Left renal cortex interstitium (tissue), 4 donors: ENCODE measurements at places on chromosomes 2 and 18. TPM values are rescaled to one million over a fixed set of nuclear protein-coding genes. Genes with fewer than 3 reads are reported as not detected.

- no peak for DNase-seq
Measured at GRCh38 chr2:236136538-236136937, 31.6 kb downstream of the GBX2 start.

GRCh38 chr2:17662723-17663122 is 90.9 kb downstream of the SMC6 start:
- no peak for DNase-seq

The BCL2 gene
- polyA plus RNA-seq: 23.4 TPM

DNA sequence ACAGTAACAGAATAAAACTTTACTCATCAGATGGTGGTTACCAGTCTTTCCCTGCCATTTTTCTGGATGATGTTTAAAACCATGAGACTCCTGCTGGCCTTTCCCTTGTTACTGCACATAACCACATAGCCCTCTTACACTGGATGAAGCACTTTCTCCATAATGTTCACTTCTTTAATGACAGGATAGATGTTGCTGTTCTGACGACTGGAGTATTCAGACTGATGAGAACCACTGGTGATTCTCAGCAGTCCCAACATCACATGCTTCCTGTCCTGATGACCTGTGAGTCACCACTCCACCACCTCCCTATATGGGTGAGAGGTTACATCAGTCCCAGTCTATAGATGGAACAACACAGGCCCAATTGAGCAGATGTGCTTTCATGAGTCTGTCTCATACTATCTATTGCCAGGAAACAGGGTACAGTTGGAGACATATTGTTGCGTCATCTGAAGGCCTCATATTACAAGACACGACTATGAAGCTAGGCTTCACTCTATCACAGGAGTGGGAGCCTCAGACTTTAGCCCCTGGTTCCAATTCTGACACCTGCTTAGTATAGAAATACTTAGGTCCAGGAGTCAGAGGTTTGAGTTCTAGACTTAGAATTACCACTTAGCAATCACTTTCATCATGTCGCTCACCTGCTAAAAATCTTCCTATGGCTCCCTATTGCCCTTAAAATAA is 145.7 kb upstream of the KLF7 start:
- DNase-seq: no peak

DNA sequence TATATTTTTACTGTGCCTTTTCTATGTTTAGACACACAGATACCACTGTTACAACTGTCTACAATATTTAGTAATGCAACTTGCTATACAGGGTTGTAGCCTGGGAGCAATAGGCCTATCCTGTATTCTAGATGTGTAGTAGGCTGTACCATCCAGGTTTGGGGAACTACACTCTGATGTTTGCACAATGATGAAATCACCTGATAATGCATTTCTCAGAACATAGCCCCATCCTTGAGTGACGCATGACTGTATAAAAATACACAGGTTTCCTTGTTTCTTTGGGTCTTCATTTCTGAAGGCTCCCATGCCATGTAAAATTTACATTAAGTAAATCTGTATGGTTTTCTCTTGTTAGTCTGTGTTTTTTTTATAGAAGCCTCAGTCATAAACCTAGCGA is 270.9 kb upstream of the SKOR2 start:
- DNase-seq: no peak

- no peak for DNase-seq
Measured at GRCh38 chr18:43661570-43661969, 384.3 kb upstream of the SYT4 start.

DNA sequence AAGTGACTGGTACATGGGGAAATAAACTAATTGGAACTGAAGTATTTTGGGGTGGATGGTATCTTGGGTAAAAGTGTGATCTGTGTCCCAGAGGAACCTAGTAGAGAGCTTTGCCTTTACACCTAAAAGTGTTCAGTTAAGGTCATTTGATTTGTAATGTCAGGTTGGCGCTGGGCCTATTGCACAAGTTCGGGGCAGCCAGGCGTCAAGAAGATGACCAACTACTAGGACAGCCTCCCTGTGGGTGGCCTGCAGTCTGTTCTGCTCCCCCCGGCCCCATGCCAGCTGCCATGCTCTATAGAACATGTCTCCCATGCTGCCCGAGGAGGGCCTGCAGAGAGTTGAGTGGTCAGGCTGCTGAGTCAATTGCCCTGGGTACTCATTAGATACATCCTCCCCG is 10.1 kb downstream of the RRM2 start:
- no peak for DNase-seq

DNA sequence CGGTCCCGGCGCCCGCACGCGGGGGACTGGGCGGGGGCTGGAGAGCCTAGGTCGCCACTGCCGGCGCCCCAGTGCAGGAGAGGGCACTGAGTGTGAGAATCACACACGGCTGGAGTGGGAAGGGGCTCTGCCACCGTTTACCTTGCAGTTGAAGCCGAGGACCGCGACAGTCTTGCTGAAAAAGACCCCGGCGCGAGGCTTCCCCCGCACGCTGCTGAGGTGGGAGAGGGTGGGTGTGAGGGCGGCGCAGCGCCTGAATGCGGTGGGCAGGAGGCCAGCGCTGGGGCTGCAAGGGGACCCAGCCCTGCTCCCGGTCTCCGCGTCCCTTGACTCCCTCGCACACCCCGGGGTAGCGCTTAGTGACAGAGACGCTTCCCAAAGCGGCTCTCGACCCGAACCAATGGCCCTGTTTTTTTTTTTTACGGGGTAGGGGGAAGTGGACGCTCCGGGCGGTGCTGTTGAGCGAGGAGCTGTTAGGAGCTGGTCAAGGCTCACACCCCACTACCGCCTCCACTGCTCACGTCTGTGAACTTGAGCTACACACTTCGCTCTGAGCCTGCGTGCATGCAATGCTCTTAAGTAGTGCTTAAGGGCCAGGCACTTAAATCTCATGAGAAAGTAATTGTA is 794 bp downstream of the NOTO start:
- no peak for DNase-seq

DNA sequence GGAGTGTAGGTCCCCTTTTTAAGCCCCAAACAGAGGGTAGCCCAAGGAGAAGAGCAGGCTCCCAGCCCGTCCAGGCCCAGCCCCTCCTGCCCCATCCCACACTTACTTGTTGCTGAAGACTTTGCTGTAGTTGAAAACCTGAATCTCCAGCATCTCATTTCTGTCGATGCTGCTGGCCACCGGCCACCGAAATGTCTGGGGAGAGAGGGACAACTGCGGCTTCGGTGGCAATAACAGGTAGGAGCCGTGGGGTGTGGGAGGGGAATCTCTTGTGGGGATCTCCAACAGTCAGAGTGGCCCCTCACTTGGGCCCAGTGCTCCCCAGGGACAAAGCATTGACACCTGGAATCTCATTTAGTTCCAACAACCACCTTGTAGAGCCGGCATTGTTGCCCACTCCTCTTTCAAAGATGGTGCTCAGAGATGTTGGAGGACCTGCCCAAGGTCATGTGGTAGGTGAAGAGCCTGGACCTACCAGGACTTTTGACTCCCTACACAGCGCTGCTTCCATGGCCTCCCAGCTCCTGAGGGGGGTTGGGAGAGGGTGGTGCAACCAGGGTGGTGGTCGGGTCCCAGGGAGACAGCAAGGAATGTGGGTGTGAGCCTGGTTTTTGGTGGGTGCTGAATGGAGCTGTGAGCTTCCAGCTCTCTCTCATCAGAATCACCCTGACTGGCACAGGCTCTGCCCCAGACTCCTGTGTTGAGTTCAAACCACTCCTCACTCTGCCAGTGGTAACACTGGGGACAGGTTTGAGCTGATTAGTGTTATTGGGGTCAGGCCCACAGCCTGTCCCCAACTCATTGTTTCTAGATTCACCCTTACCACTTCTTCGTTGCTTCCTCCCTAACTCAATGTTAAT is 50.0 kb upstream of the OTOF start:
- no peak for DNase-seq

GRCh38 chr2:144989579-144990270 is 469.8 kb upstream of the ZEB2 start:
- DNase-seq: no peak

- DNase-seq: no peak
Measured at GRCh38 chr2:182072861-182073260, 87.2 kb downstream of the PPP1R1C start.

GRCh38 chr2:20626698-20627513 is 24.0 kb downstream of the HS1BP3 start:
- no peak for DNase-seq

- DNase-seq: no peak
Measured at GRCh38 chr2:3277748-3278520, 99.7 kb downstream of the EIPR1 start.

GRCh38 chr2:3602553-3603339 is 7.8 kb downstream of the COLEC11 start:
- DNase-seq: no peak

DNA sequence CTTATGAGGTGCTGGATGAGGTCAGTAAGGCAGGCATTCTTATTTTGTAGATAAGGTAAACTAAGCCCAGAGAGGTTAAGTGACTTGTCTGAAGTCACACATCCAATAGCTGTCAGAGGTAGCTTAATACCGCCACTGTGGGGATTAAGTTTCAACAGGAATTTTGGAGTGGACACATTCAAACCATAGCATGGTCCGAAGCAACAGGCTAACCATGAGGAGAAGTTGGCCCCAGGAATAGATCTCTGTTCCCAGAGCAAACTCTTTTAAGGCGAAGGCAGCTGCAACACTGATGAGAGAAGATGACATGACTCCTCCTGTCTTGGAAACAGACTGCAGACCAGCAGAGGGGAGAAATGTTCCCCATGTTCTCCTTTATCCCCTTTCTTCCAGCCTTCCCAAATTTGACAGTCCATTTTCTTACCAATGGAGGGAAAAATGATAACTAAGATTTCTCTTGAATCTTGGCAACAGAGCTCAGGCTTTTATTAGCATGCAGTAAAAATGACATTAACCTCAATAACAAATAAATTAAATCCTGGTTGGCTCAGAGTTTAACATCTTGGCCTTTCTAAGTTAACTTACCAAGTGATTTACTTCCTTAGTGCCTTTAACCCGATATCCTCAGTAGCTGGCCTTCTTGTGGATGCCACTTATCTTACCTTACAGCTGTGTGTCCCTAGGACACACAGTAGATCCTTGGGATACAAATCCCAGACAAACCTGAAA is 67.9 kb upstream of the STPG4 start:
- DNase-seq: no peak

DNA sequence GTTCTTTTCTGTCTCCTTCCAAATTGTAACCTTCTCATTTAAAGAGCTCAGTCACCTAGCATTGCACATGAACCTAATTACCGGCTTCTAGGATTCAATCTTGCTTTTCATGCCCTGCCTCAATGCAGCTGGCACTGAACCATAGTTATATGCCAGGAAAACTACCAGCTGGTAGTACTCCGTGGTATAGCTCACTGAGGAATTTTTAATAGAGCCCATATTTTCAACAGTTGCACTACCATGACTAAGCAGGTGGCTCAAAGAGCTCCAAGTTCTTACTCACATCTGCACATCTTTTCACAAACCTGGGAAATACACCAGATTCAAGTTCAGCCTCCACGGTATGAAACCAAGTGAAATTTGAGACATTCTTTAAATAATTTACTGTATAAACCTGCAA is 363.5 kb downstream of the GRB14 start:
- DNase-seq: no peak

GRCh38 chr2:233867993-233868532 is at the start of gene MSL3B:
Gene MSL3B (minus strand): TSS chr2:233868386.
- no peak for DNase-seq

The RAX gene
- polyA plus RNA-seq: not detected

The ADAM23 gene
- polyA plus RNA-seq: 7.6 TPM

GRCh38 chr2:179602452-179602851 is 259.0 kb downstream of the ZNF385B start:
- DNase-seq: no peak
